GM23338 (cell line): ENCODE measurements at places on chromosomes 3 and 15.

DNA sequence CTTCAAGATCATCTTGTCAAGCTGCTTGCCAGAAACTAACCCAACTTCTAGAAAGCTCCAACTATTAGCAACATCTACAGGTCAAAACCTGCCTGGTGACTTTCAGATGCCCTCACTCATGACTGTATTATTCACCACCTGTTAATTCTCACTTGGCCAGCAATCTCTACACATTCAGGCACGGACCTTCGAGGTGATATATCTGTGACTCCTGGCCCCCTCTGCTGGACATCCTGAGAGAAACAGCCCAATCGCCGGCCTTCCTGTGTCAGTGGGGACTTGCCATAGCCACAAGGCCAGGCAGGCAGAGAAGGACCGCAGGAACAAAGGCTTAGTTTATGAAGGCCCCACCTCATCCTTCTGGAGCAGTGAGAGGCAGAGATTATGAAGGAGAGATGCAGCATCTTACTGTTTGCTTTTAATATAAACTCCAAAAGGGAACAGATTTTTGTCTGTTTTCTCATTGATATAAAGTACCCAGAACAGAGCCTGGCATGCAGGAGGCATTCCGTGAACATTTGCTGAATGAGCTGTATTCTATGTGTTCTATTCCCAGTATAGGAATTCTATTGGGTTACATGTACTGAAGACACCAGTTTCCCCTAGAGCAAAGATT lies 24.4 kb upstream of the OCA2 start:
- DNase-seq = peak; percentile 88

GRCh38 chr3:8853081-8853480 lies 83.7 kb upstream of the OXTR start:
- DNase-seq = no peak

DNA sequence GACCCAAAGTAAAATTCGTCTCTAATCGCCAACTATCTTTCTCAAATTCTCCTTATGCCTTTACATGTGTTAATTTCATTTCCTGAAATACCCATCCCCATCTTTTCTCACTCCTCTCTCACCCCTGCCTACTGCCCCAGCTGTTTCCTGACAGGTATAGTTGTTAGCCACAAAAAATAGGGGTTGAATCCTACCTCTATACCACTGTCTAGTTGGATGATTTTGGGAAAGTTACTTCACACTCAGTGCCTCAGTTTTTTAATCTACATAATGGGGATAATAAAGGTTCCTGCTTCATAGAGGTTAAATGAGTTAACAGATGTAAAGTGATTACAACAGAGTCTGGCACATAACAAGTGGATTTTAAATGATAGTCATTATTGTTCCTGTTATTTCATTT lies 189.7 kb downstream of the TNIK start:
- no peak for DNase-seq

DNA sequence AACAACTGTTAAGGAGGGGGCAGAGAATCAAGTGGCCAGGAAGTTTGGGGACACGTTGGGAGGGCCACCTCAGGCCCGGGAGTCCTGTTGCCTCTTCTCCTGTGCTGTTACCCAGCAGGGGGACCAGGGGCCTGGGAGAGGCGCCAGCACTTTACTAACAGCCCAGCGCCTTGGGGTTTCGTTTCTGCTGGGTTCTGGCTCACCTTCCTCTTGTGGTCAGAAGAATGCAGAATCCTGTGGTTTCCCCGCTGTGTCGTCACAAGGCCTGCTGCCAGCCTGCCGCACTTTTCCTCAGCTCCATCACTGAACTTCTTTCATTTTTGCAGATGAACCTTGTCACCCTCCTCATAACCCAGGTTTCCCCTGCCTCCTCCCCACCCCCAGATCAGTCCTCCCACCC lies 67.7 kb downstream of the SLC30A4 start:
- no peak for DNase-seq

- no peak for DNase-seq
Measured at GRCh38 chr3:184981071-184981470, 169.1 kb downstream of the VPS8 start.

DNA sequence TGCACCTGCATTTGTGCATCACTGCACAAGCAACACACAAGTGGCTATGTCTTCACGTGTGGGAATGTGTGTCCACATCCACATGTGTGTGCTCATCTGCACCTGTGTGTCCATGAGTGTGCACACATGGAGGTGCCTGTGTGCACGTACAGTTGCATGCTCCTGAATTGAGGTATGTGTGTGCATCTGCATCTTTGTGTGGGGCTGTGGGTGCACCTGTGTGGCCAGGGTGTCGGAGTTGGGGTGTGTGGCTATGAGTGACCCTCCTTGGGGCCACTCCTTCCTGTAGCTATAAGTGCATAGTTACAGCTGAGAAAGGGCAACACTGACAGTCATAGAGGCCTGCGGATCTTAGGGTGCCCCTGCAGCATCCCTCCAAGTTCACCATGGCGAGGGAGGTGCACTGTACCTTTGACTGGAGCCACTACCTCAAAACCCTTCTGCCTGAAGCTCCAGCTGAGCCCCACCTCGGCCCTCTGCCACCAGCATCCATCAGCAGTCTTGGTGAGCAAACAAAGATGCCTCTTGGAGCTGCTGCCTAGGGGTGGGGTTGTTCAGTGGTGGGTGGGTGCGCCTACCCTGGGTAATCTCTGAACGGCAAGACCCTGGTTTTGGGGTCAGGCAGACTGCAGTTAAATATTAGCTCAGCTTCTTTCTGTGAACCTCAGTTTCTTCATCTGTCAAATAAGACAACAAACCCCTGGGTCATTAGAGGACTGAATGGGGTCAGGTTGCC lies 5.2 kb upstream of the HHATL start:
- DNase-seq = no peak

DNA sequence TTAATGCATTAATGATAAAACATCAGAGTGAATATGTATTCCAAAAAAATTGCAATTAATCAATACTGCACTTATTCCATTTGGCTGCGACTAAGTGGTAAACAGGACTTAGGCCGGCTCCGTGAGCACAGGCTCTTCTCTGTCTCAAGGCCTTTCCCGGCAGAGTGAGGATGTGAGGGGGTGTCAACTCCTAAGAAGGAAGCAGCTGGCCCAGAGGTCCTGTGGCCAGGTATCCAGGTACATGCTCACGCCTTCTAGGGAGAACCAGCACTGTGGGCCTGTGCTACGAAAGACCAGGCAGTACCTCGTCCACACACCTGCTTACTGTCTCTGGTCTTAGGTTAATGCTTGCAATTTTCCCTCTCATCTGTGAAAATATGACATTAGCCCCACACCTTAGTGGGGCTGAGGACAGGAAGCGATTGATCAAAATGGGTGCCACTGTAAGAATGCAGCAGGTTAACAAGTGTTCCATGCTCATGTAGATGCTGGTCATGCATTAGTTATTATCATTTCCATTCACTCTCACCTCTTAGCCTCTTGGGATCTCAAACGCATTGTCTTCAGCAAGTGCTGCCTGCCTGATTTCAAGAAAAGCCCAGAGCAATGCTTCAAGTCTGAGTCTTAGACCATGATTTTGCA lies 175.3 kb downstream of the ABHD5 start:
- DNase-seq = no peak

- no peak for DNase-seq
Measured at GRCh38 chr3:14768182-14768790, 50.5 kb upstream of the FGD5 start.

GRCh38 chr15:31077941-31078340 lies 23.6 kb downstream of the TRPM1 start:
- DNase-seq = no peak

- DNase-seq = no peak
Measured at GRCh38 chr3:122233101-122233952, 49.9 kb downstream of the CASR start.

DNA sequence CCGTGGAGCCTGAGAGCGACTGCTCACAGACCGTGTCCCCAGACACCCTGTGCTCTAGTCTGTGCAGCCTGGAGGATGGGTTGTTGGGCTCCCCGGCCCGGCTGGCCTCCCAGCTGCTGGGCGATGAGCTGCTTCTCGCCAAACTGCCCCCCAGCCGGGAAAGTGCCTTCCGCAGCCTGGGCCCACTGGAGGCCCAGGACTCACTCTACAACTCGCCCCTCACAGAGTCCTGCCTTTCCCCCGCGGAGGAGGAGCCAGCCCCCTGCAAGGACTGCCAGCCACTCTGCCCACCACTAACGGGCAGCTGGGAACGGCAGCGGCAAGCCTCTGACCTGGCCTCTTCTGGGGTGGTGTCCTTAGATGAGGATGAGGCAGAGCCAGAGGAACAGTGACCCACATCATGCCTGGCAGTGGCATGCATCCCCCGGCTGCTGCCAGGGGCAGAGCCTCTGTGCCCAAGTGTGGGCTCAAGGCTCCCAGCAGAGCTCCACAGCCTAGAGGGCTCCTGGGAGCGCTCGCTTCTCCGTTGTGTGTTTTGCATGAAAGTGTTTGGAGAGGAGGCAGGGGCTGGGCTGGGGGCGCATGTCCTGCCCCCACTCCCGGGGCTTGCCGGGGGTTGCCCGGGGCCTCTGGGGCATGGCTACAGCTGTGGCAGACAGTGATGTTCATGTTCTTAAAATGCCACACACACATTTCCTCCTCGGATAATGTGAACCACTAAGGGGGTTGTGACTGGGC lies 7.3 kb downstream of the FAM131A start:
- no peak for DNase-seq

GRCh38 chr3:145094355-145094941 lies 1066.5 kb downstream of the PLOD2 start:
- DNase-seq = peak; percentile 76

DNA sequence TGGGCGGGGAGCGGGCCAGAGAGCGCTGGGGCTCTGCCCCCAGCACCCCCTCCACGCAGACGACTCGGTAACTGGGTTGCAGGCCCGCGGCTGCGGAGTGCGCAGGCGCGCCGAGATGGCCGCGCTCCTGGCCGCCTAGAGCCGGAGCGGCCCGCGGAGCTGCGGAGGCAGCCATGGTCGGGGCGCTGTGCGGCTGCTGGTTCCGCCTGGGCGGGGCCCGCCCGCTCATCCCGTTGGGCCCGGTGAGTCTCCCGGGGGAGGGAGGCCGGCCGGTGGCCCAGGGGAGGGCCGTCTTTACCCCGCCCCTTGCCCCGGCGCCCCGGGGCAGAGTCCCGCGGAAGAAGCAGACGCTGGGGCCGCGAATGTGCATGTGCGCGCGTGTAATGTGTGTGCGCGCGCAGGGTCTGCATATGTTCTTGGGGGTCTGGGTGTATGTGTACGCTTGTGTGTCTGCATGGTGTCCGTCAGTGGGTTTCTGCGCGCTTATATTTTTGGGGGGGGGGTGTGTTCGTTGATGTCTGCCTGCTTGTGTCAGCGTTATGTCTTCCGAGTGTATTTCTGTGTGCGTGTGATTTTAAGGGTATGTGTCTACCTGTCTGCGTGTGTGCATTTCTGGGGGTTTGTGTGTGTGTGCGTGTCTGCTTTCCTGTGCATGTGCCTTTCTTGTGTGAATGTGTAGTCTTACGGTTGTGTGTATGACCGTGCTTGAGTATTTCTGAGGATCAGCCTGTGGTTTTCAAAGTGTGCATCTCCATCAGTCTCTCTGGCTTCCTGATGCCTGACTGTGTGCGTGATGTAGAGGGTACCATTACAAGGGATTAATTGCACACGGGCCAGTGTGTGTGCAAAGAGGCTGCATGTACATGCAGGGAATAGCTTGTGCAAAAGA lies at the start of gene ABHD14A:
Gene ABHD14A (plus strand): TSS at position 102 of the 889 bp plus-strand sequence. CDS start 72 bp downstream, at position 174.
- DNase-seq = peak; percentile 75

DNA sequence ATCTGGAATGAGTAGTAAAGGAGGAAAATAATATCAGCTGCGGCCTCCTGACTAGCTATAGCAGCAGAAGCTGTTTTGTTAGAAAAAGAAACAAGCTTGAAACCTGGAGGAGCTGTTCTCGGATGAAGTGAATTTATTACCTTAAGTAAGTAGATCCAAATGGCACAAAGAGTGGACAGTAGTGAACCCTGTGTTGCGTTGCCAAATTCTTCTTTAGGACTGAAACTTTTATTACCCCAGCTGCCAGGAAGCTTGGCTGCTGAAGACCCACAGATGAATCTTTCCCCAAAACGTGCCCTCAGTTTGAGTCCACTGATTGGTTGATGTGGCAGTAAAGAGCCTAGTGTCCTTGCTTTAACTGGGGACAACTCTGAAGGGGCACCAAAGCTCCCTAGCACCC lies 366.8 kb upstream of the GBE1 start:
- DNase-seq = no peak

- DNase-seq = no peak
Measured at GRCh38 chr3:150760431-150761200, 2.4 kb downstream of the SIAH2 start.

DNA sequence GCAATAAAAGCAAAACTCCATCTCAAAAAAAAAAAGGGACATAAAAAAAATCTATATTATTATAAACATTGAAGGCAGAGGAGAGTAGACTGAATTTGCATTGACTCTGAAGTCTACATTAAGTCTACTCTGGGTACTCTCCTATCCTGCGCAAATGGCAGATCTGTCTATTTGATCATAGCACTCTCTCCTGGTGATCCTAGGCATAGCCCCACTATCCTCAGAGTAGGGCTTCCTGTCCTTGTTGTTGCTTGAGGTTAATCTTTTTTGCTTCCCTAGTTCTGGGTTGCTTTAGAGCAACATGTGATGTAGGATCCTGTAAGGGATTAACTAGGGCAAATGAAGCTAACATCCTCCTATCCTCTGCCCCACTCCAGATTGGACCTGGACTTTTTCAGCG lies 82.1 kb upstream of the LRRFIP2 start:
- peak; percentile 59 for DNase-seq

GRCh38 chr3:156181509-156181908 lies 61.1 kb downstream of the KCNAB1 start:
- DNase-seq = no peak

- no peak for DNase-seq
Measured at GRCh38 chr3:23797491-23797890, 8.3 kb upstream of the UBE2E1 start.

GRCh38 chr3:106305127-106305526 lies 436.3 kb upstream of the CBLB start:
- no peak for DNase-seq

DNA sequence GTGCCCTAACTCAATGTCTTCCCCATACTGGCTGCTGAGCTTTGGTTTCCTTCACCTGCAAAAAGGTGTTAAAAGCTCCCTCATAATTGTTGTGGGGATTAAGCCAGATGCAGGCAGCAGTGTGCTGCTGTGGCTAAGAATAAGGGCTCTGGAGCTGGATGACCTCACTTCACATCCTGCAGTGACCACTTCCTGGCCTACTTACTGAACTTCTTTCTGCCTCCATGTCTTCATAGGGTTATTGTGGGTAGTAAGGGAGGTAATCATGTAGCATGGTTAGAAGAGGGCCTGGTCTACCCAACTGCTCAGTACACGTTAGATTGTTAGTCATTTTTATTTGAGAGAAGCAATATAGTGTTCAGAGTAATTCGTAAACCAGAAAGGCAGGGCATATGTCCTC lies 18.4 kb downstream of the GYG1 start:
- DNase-seq = no peak

DNA sequence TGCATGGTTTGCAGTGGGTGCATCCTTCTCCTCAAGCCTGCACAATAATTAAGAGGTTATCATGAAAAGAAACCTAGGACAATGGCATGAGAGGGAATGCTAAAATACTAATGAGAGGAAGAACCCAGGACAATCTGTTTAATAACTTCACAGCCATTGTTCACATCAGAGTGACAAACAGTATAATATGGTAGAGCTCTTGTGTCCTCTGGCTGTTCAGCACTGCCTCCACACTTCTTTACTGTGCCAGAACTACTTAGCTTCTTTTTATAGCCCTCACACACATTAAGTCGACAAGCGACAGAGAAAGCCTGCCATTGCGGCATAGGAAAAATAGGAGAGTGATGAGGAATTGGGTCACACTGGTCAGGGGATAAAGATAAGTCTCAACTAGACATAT lies 65.0 kb upstream of the MEIS2 start:
- DNase-seq = no peak

GRCh38 chr15:89052474-89052873 lies 35.8 kb upstream of the ABHD2 start:
- DNase-seq = no peak

GRCh38 chr15:68507447-68507846 lies 71.3 kb upstream of the CORO2B start:
- DNase-seq = peak; percentile 35
